ENCODE measurements at places on chromosomes 11 and 22. TPM values are rescaled to one million over a fixed set of nuclear protein-coding genes. Genes with fewer than 3 reads are reported as not detected.

USH1C gene
- polyA plus RNA-seq = 293 TPM

SPDYC gene
- not detected for polyA plus RNA-seq

DNA sequence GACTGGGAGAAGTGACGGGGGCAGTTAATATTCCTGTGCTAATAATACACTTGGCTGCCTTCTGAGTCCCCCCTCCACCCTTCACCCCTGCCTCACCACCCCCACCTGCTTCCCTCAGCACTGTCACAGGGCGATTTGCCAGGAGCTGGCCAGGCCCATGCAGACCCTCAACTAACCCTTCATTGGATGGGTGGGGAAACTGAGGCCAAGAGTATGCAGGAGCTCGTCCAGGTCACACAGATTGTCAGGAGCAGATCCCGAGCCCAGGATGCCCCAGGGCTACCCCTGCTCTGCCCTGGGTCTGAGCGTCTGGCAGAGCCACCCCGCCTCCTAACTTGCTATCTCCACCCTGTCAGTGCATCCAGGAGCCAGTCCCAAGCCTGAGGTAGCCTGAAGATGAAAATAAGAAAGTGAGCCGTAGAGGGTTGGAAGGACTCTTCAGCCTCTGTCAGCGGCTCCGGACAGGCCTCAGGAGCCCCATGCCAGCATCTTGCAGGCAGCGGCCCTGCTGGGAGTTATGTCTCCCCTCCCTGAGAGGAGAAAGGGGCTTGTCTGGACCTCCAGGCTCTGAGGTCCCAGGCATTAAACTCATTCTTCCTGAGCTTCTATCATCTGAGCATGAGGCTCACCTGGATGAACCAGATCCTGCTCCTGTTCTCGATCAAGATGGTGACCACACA is 6.2 kb downstream of the TPBGL start:
- peaks cover 37% of the 10 kb centered on the region for H3K27me3 ChIP-seq
- DNase-seq = no peak
- H3K36me3 ChIP-seq = no peaks in the 10 kb centered on the region
- H3K27ac ChIP-seq = no peak overlapping the region
- no peak overlapping the region for H3K4me3 ChIP-seq
- peaks cover 4% of the 10 kb centered on the region for H3K4me1 ChIP-seq

- no peak for DNase-seq
- no peaks in the 10 kb centered on the region for H3K36me3 ChIP-seq
- H3K27ac ChIP-seq = no peak overlapping the region
- peaks cover 20% of the 10 kb centered on the region for H3K27me3 ChIP-seq
- no peaks in the 10 kb centered on the region for H3K4me1 ChIP-seq
Observed at GRCh38 chr22:45629469-45630089, 42.1 kb upstream of the ATXN10 start.

DNA sequence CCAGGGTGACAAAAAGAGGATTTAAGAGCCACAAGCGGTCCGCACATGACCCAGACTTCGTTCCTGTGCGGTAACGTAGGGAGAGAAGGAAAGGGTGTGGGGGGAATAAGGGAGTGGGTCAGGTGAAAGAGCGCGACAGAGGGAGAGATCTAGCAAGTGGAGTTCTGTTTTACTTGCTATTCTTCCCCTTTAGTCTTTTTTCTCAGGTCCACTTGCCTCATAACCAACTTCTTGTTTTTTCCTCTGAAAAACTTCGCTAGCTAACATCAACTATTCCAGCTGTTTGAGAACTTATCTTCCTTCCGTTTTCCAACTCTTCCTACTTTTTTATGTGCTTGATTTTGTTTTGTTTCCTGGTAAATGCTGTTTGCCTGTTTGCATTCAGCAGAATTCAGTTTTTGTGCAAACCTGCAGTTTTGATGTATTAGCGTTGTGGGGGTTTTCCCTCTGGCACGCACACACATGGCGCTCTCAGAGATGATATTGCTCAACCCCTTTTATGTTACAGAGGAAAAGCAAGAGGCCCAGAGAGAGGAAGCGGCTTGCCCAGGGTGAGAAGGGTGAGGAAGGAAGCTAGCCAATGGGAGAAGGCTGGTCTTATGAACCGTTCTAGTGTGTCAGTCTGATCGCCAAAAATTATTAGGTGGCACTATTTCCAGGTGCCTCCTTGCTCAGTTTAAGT is 592 bp upstream of the CTSC start:
- peak; percentile 49 for DNase-seq
- H3K27me3 ChIP-seq = no peaks in the 10 kb centered on the region
- H3K4me3 ChIP-seq = peak overlapping the region; percentile 84
- H3K27ac ChIP-seq = peak overlapping the region; percentile 89
- peaks cover 5% of the 10 kb centered on the region for H3K4me1 ChIP-seq

DNA sequence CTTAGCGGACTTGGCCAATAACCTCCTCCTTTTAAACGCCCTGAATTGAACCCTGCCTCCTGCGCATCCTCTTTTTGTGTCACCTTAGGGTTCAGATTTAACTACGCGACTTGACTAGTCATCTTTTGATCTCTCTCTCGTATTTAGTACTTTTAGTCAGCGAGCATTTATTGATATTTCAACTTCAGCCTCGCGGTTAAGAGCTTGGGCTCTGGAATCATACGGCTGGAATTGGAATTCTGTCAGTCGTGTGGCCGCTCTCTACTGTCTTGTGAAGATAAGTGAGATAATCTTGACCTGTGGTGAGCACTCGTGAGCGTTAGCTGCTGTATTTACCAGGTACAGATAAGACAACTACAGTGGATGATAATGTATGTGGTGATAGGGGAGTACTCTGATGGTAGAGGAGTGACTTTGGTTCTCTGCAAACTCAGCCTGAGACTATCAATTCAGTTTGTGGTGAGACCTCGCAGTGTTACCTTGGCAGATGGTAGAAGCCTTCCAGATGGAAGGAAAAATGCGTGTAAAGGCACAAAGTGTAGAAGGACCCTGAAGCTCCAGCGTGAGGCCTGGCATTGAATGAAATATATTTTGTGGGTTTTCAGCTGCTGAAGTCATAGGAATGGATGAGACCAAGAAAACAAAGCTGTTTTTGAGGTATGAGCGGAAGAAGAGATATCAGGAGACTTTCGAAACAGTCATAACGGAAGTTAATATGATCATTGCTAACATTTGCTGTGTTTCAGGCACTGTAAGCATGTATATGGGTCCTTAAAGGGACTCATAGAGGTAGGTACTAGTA is 682 bp downstream of the ATM start:
- DNase-seq = peak; percentile 13
- peaks cover 8% of the 10 kb centered on the region for H3K4me1 ChIP-seq
- H3K27ac ChIP-seq = peak overlapping the region; percentile 98
- peak overlapping the region; percentile 83 for H3K4me3 ChIP-seq

Data from small intestine (tissue), 16 donors.